ENCODE measurements at places on chromosomes 6 and 20.

- DNase-seq: no peak
- no peaks in the 10 kb centered on the region for H3K27me3 ChIP-seq
- H3K4me1 ChIP-seq: no peaks in the 10 kb centered on the region
- peak overlapping the region; percentile 64 for H3K4me3 ChIP-seq
- peak overlapping the region; percentile 95 for H3K27ac ChIP-seq
Observed at GRCh38 chr6:53359843-53360092, 11.0 kb upstream of the ELOVL5 start.

- no peaks in the 10 kb centered on the region for H3K4me1 ChIP-seq
- no peak overlapping the region for H3K27ac ChIP-seq
- no peaks in the 10 kb centered on the region for H3K36me3 ChIP-seq
Observed at GRCh38 chr6:27726619-27727023, 185.6 kb downstream of the OR2B2 start.

DNA sequence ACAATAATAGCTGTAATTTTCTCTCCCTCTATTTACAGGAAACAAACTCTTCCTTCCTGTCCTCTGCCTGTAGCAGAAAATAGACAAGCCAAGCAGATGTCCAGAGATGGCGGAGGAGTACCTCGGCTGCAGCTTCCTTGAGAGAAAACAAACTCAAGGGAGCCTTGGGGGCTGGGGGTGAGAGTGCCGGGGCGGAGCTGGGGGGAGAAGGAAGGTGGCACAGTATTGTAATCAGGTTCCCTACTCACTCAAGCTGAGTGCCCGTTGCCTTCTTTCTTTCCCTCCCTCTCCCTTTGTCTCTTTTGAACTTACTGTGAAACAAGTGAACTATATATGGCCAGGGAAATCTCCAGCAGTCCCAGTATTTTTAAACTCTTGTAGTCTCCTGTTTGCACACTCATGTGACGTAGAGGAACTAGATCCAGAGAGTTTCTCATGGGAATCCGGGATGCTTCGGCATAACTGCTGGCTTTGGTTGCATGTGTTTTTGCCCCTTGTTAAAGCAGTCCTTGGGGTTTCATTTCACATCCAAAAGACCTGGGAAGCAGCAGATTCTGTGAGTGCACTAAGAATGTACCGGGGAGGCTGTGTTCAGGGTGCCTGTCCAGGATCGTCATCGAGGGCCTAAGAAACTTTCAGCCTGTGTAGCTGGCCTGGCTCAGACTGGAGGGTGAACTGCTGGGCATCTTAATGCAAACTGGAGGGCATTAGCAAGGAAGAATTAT is 44.6 kb upstream of the HDDC2 start:
- no peaks in the 10 kb centered on the region for H3K27me3 ChIP-seq
- no peak overlapping the region for H3K4me3 ChIP-seq
- no peaks in the 10 kb centered on the region for H3K36me3 ChIP-seq
- H3K4me1 ChIP-seq: no peaks in the 10 kb centered on the region

GRCh38 chr20:12371990-12372389 is 454.3 kb downstream of the BTBD3 start:
- no peak for DNase-seq
- H3K4me1 ChIP-seq: no peaks in the 10 kb centered on the region
- H3K27me3 ChIP-seq: no peaks in the 10 kb centered on the region
- no peak overlapping the region for H3K4me3 ChIP-seq
- no peak overlapping the region for H3K27ac ChIP-seq

DNA sequence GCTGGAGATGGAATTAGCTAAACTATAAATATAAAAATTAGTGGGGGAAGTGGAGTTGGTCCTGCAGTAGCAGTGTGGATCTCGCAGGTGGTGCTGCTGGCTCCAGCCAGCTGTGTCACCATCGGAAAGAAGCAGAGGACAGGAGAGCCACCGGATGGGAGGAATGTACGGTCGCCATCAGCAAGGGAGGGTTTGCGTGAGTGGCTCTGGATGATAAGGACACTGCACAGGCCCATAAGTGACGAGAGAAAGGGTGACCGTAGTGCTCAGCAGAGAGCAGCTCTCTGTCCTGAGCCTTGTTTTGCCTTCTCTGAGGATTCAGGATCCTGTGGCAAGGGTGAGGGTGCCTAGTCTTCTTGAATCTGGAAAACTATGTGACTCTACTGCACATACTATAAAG is 378.7 kb downstream of the ZFAND3 start:
- H3K27ac ChIP-seq: no peak overlapping the region
- no peak for DNase-seq
- no peaks in the 10 kb centered on the region for H3K36me3 ChIP-seq
- H3K4me1 ChIP-seq: no peaks in the 10 kb centered on the region
- H3K27me3 ChIP-seq: no peaks in the 10 kb centered on the region
- H3K4me3 ChIP-seq: no peak overlapping the region

DNA sequence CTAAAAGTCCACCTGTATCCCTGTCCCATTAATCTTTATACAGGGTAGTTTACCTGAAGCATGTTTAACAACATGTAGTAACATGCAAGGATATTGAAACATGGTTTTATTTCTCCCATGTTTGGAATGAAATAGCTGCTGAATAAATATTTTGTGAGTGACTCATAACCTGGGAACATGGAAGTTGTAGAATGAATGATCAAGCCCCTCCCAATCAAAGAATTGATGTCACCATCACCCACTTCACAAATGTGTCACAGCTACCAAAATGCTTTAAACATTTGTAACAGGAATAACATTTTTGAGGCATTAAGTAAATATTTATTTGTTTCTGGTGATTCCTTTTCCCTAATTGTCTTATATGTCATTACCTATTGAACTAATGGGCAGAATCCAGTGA is 58.9 kb upstream of the TNFAIP3 start:
- no peak overlapping the region for H3K4me3 ChIP-seq
- H3K36me3 ChIP-seq: no peaks in the 10 kb centered on the region
- peaks cover 2% of the 10 kb centered on the region for H3K4me1 ChIP-seq
- no peak for DNase-seq
- H3K27ac ChIP-seq: no peak overlapping the region

DNA sequence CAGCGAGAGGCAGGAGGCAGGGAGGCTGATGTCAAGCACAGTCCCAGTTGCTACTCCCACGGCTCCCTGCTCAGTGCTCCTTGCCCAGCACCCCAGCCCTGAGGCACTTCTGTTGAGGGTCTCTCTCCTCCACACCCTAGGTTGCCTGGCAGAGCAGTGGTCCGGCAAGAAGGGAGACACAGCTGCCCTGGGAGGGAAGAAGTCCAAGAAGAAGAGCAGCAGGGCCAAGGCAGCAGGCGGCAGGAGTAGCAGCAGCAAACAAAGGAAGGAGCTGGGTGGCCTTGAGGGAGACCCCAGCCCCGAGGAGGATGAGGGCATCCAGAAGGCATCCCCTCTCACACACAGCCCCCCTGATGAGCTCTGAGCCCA is 9.1 kb downstream of the CNPY3 start:
- no peak for DNase-seq
- H3K27me3 ChIP-seq: no peaks in the 10 kb centered on the region
- peaks cover 26% of the 10 kb centered on the region for H3K36me3 ChIP-seq
- no peaks in the 10 kb centered on the region for H3K4me1 ChIP-seq
- H3K27ac ChIP-seq: no peak overlapping the region

- DNase-seq: no peak
- no peaks in the 10 kb centered on the region for H3K4me1 ChIP-seq
Observed at GRCh38 chr6:144159742-144160141, 9.4 kb downstream of the STX11 start.

GRCh38 chr6:15582499-15582898 is 80.3 kb downstream of the DTNBP1 start:
- peaks cover 6% of the 10 kb centered on the region for H3K4me1 ChIP-seq
- H3K36me3 ChIP-seq: no peaks in the 10 kb centered on the region
- H3K27me3 ChIP-seq: no peaks in the 10 kb centered on the region
- no peak for DNase-seq
- no peak overlapping the region for H3K27ac ChIP-seq

DNA sequence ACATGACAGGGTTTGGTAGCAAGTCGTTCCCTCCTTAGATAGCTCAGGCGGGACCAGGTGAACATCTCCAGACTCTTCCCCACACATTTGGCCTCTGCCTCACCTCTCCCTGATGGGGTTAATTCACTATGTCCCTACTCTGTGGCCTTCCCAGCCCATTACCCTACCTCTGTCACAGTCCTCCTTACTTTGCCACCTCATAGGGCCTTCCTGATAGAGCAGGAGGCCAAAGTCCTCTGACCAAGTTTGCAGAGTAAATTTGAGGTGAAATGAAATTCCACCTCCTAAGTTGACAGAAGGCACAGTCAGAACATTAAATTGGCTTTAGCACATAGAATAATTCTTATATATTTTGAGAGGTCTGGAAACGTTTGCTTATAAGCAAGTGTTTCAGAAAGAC is 53.1 kb upstream of the ARMC2 start:
- no peaks in the 10 kb centered on the region for H3K4me1 ChIP-seq
- no peaks in the 10 kb centered on the region for H3K36me3 ChIP-seq
- no peak overlapping the region for H3K27ac ChIP-seq
- H3K27me3 ChIP-seq: no peaks in the 10 kb centered on the region

DNA sequence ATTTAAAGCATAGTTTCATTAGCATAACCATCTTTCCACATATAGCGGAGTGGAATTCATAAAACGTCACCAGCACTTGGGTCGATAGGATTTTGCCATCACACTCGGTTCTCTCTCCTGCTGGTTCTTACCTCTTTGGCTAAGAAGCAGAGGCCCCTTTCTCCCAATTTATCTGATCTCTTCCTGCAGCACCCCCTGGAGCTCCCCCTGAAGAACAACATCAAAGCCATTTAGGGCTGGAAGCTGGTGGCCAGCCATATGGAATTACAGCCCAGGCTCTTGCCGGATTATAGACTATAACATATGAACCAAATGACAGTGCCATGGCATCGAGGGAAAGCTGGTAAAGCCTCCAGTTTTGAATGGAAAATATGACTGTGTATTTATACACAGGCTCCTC is 6.4 kb upstream of the KIF6 start:
- H3K27ac ChIP-seq: no peak overlapping the region
- no peaks in the 10 kb centered on the region for H3K4me1 ChIP-seq
- no peaks in the 10 kb centered on the region for H3K27me3 ChIP-seq
- no peak for DNase-seq
- H3K36me3 ChIP-seq: no peaks in the 10 kb centered on the region

DNA sequence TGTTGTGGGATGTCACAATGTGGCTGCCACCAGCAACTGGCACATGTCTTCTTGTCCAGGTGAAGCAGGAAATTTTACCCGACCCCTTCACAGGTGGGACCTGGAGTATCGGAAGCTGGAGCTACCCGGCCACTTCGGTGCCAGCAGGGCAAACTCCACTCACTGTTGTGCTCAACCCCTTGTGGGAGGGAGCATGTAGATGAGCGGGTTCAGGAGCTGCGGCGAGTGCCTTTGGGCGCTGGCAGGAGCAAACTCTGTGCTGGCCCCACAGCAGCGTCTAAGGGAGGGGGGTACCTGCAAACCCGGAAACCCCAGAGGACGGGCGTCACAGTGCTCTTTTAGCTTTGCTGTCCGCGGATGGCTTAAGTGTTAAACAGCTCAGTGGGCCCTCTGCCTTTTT is 20.7 kb upstream of the SULF2 start:
- DNase-seq: no peak
- H3K27ac ChIP-seq: no peak overlapping the region
- H3K36me3 ChIP-seq: no peaks in the 10 kb centered on the region
- no peak overlapping the region for H3K4me3 ChIP-seq

DNA sequence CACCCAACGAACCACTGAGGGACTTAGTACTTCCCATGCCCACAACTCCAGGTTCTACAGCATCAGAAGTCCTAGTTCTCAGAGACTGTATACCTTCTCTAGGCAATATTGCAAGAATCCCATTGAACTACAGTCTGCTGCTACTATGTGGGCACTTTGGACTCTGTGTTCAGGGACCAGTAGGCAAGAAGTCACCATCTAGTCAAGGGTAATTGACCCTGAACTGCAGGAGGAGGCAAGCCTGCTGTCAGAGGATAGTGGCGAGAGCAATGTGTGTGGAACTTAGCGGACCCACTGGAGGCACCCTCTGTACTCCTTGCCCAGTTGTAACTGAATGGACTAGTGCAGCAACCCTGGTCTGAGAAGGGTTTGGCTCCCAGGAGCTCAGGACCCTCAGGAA is 15.7 kb downstream of the HEBP2 start:
- no peak overlapping the region for H3K27ac ChIP-seq
- H3K4me1 ChIP-seq: no peaks in the 10 kb centered on the region
- no peak for DNase-seq
- H3K4me3 ChIP-seq: no peak overlapping the region
- no peaks in the 10 kb centered on the region for H3K27me3 ChIP-seq
- H3K36me3 ChIP-seq: no peaks in the 10 kb centered on the region

DNA sequence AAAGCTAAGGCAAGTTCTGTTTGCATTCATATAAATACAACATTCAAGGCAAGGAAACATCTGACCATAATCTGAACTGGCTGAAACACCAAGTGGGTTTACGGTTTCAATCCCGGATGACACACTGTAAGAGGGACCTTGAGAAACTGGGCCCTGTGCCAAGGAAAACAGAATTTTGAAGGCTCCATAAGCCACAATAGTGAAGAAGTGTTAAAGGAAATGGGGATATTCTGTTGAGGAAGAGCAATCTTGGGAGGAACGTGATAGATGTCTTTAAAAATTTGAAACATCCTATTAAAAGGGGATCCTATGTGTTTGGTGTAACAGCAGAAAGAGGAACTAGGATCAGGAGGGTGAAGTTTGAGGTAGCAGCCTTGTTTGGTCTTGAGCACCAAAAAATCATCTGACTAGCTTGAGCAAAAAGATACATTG is 82.4 kb upstream of the TAB2 start:
- H3K27me3 ChIP-seq: no peaks in the 10 kb centered on the region
- no peak overlapping the region for H3K4me3 ChIP-seq
- no peak for DNase-seq
- H3K36me3 ChIP-seq: no peaks in the 10 kb centered on the region

- no peak overlapping the region for H3K27ac ChIP-seq
- H3K36me3 ChIP-seq: no peaks in the 10 kb centered on the region
- no peaks in the 10 kb centered on the region for H3K27me3 ChIP-seq
Observed at GRCh38 chr6:137802408-137803182, 64.5 kb upstream of the TNFAIP3 start.

- H3K27ac ChIP-seq: no peak overlapping the region
- H3K27me3 ChIP-seq: no peaks in the 10 kb centered on the region
- no peak overlapping the region for H3K4me3 ChIP-seq
- H3K4me1 ChIP-seq: no peaks in the 10 kb centered on the region
- DNase-seq: no peak
Observed at GRCh38 chr6:5723841-5724691, 282.7 kb downstream of the NRN1 start.

DNA sequence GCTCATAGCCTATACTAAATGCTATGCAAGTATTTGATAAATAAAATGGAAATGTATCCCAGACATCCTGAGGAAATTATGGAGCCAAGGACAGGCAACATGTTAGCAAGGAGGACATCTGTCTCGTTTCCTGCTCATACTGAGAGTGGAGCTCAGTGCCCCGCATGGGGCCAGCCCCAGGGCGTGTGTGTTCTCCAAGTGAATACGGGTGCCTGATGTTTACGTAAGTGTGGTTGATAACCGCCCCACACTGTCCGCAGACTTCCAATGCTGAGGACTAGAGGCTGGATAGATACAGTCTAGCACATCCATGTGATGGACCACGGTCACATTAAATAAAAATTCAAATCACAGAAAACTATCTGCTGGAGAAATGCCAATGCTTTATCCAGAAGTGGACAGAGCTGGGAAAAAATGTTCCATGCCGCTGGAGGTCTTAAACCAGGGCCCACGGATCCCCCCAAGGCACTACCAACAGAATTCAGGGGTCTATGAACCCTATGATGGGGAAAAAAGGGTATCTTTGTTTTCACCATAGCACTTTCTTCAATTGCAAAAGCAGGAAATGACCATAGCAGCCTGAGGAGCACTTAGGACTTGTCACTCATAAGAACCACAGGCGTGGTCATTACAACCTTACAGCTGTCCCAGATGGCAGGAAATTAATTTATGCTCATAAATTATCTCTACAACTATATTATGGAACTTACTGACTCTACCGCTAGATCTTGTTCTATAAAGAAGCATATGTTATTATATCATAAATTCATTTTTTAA is 24.9 kb downstream of the TGM2 start:
- H3K27ac ChIP-seq: no peak overlapping the region
- H3K4me1 ChIP-seq: peaks cover 4% of the 10 kb centered on the region
- H3K36me3 ChIP-seq: no peaks in the 10 kb centered on the region
- H3K27me3 ChIP-seq: no peaks in the 10 kb centered on the region
- H3K4me3 ChIP-seq: no peak overlapping the region

Measured in prostate gland (tissue), 2 donors.